ENCODE measurements at places on chromosomes 2 and 18.

GRCh38 chr2:170845343-170845742, 28.7 kb downstream of the GAD1 start:
- DNase-seq, result no peak

DNA sequence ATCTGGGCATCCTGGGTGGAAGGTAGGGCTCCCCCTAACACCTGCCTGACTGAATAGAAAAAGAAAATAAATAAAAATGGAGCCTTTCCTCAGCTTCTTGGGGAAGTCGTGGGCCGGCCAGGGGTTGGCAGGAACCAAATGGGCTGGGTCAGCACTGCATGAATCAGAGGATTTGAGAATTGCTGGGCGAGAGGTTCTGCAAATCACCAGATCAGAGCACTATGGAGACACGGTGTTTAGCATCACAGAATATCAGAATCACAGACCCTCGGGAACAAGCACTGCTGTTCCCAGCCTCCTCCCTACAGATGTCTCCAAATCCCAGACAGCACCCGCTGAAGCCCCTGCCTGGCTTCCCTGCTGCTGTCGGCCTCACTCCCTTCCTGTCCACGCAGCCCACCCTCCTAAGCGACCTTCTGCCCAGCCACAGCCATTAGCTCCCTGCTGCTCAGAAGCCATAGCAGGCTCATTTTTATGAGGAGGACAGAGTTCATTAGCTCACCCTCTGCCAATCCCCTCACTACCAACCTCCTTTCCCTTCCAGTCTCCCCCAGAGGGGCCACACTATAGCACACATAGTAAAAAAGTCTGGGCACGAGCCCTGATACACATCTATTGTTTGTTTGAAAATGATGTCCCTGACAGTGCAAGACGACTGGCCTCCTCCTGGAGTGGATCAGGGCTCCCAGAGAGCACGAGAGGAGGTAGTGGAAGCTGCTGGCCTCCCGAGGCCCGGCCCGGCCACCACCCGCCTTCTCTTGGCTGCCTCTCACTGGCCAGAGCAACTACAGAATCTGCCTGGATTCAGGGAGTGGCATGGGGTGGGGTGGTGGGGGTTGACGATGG, 64.6 kb upstream of the TAF1B start:
- DNase-seq, result no peak

GRCh38 chr2:237727363-237727762, 71.2 kb upstream of the RBM44 start:
- DNase-seq, result no peak

DNA sequence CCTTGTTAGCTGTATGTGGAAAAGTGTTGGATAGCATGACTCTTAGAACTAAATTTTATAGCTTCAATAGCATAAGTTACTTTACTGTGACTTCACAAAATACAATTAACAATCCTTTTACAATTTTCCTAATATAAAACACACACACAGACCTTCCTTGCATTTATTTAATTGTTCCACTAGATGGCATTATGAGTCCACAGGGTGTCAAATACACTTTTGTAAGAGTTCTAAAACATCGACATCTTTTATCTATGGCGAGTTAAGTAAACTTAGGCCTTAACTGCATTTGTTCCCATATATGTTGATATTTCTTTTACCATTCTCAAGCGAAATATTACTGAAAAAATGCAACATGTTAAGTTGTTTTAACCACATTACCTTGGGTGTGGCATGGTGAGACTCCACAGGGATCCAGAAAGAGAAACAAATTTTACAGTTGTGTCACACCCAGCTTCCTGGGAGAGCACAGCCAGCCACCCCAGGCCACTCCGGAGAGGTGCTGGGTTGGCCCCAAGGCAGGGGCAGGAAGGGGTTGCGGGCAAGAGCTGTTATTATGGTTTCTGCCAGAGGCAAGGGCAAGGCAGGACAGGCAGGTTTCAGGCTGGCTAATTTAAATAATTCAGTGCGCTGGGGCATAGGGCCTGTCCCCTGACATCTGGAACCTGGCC, 312.4 kb upstream of the MC4R start:
- DNase-seq, result no peak

DNA sequence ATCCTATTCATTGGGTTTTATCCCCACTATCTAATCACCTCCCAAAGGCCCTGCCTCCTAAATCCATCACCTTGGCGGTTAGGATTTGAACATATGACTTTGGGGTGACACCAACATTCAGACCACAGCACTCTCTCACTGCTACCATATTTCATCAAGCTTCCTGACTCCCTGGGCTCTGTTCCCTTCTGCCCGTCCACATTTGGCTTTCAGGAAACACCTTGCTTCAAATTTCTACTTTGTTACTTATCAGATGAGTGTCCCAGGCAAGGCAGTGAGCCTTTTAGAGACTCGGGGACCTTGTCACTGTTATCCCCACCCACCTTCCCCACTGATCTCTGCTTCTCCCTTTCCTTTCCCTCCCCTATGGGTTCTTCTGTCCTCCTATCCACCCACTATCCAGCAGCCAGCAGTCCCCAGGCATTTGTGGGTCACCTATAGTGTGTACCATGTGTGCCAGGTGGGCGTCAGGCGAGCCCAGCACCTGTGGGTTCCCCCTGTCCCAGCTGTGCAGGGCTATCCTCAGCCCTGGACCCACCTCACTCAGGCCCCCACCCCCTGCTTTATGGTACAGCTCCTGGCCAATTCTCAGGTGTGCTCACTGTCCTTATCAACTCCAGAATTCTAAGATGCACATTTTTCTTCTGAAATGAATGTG, 230.9 kb downstream of the LOXHD1 start:
- DNase-seq, result no peak

GRCh38 chr2:55159037-55159651, 72.9 kb downstream of the CLHC1 start:
- DNase-seq, result no peak

DNA sequence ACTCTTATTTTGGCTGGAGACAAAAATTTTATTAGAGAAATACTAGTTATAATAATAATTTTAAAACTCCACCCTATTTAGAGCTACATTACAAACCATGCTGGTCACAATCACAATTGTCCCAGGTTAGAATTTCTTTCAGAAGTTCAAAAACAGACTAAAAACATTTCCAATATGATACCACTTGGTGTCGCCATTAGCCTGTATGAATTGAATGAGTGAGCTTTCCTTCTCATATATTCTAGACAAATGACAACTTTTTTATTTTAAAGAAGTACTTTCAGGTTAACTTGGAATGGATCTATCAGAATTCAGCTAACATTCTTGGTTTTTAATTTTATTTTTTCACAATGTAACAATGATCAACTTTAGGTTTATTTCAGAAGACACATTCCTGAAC, 48.0 kb downstream of the SERPINB8 start:
- DNase-seq, result no peak

DNA sequence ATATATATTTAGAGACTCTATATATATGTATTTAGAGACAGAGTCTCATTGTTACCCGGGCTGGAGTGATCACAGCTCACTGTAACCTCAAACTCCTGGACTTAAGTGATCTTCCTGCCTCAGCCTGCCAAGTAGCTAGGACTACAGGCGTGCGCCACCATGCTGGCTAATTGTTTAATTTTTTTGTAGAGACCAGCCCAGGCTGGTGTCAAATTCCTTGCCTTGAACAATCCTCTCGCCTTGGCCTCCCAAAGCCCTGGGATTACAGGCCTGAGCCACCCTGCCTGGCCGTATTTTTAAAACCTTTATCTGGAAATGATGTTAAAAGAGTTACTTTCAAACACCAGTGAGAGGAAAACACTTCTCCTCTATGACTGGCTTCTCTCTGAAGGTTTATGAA, 30.9 kb upstream of the PGAP1 start:
- no peak for DNase-seq

GRCh38 chr2:21251216-21251980, 127.6 kb downstream of the TDRD15 start:
- no peak for DNase-seq

GRCh38 chr2:54740333-54740732, 16.9 kb downstream of the EML6 start:
- DNase-seq, result no peak
